ENCODE measurements at places on chromosomes 12 and 14. TPM values are rescaled to one million over a fixed set of nuclear protein-coding genes. Genes with fewer than 3 reads are reported as not detected.

Gene NYNRIN
- 14.7 TPM for total RNA-seq

DNA sequence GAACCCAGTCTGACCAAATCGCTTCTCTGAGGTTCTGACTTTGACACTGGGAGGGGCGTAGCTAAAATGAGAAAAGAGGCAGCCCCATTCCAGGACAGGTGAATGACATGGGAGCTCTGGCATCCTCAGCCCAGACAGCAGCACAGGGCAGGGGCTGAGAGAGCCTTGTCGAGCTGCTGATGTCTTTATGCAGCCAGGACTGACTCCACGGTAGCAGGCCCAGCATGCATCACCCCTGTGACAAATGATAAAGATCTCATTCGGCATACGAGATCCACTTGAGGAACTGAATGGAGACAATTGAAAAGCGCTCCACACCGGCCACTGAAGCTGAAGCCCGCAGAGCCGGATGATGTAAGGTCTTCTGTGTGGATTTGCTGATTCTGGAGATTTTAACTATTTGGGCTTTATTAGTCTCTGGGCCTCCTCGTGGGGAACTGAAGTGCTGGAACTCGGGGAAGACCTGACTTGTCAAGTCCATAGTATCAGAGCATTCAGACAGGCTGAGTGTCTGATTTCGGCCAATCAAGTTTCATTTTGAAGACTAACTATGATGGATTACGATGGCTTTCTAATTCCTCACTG, 56.9 kb upstream of the MAP1LC3B2 start:
- H3K27ac ChIP-seq: no peak overlapping the region
- H3K4me3 ChIP-seq: no peak overlapping the region
- DNase-seq: no peak
- H3K36me3 ChIP-seq: no peaks in the 10 kb centered on the region

Gene TRMT61A
- total RNA-seq: 17.7 TPM

- H3K27ac ChIP-seq: no peak overlapping the region
- H3K27me3 ChIP-seq: no peaks in the 10 kb centered on the region
- no peak overlapping the region for H3K4me3 ChIP-seq
- no peaks in the 10 kb centered on the region for H3K36me3 ChIP-seq
- DNase-seq: no peak
- H3K4me1 ChIP-seq: peaks cover 21% of the 10 kb centered on the region
Observed at GRCh38 chr12:43285159-43285598, 266.8 kb downstream of the ADAMTS20 start.

Gene CPNE8
- 15.0 TPM for total RNA-seq

- no peaks in the 10 kb centered on the region for H3K36me3 ChIP-seq
- no peaks in the 10 kb centered on the region for H3K27me3 ChIP-seq
- no peak for DNase-seq
Observed at GRCh38 chr12:1542599-1542998, 51.8 kb downstream of the FBXL14 start.

Gene RARG
- total RNA-seq: 79.1 TPM

DNA sequence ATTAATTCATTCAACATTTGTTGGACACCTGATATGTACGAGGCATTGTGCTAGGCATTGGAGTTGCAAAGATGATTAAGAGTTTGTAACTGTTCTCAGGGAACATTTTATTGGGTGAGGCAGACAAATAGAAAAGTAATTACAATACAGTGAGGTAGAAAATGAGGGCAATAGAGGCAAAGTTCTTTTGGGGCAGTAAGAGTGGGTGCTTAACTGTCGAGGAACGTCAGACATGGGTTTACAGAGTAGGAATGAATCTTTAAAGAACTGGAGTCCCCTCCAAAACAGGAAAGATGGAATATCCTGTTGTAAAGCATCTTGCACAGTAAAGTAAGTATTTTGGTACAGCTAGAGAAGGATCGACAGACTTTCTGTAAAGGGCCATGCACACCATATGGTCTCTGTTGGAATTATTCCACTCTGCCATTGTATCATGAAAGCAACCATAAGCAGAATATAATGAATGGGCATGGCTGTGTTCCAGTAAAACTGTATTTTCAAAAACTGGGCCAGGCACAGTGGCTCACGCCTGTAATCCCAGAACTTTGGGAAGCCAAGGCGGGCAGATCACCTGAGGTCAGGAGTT, 9.1 kb downstream of the CREBL2 start:
- no peak for DNase-seq
- no peak overlapping the region for H3K4me3 ChIP-seq
- H3K27ac ChIP-seq: no peak overlapping the region
- no peaks in the 10 kb centered on the region for H3K36me3 ChIP-seq
- H3K27me3 ChIP-seq: no peaks in the 10 kb centered on the region

GRCh38 chr14:103558071-103558882, 4.2 kb downstream of the BAG5 start:
- peaks cover 54% of the 10 kb centered on the region for H3K4me1 ChIP-seq
- no peak for DNase-seq
- peak overlapping the region; percentile 63 for H3K27ac ChIP-seq
- no peaks in the 10 kb centered on the region for H3K27me3 ChIP-seq

- no peak overlapping the region for H3K4me3 ChIP-seq
- no peak for DNase-seq
- H3K4me1 ChIP-seq: no peaks in the 10 kb centered on the region
- no peak overlapping the region for H3K27ac ChIP-seq
- no peaks in the 10 kb centered on the region for H3K27me3 ChIP-seq
- H3K36me3 ChIP-seq: no peaks in the 10 kb centered on the region
Observed at GRCh38 chr12:39846971-39847650, 227.5 kb upstream of the ABCD2 start.

Gene HEATR5A
- total RNA-seq: 16.9 TPM

Gene GPR135
- 6.4 TPM for total RNA-seq

DNA sequence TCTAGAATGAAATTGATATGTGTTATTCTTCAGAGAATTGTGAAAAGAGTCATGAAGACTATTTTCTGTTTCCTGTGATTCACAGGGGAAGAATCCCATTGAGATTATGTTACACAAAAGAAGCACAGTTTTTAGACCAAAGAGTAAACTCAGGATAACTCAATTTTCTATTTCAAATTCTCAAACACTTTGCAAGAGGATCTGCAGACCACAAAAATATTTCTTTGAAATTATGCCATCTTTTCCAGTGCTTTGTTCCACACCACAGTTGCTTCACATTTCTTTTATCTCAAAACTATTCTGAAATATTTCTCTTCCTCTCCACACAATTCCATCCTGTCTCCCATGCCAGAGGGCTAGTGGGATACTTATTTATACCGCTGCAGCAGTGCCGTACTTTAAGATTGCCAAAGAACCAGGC, 188.9 kb upstream of the FOXG1 start:
- no peak for DNase-seq
- no peaks in the 10 kb centered on the region for H3K27me3 ChIP-seq
- H3K36me3 ChIP-seq: no peaks in the 10 kb centered on the region
- no peak overlapping the region for H3K4me3 ChIP-seq

Gene ZDHHC22
- not detected for total RNA-seq

- no peak overlapping the region for H3K4me3 ChIP-seq
- no peak overlapping the region for H3K27ac ChIP-seq
- DNase-seq: no peak
- H3K27me3 ChIP-seq: no peaks in the 10 kb centered on the region
Observed at GRCh38 chr12:52862023-52862422, 13.2 kb upstream of the KRT78 start.

Gene NRIP2
- 1.2 TPM for total RNA-seq

- H3K4me3 ChIP-seq: no peak overlapping the region
- no peak for DNase-seq
- H3K27me3 ChIP-seq: no peaks in the 10 kb centered on the region
Observed at GRCh38 chr14:76456200-76456599, 80.3 kb downstream of the ESRRB start.
